ENCODE measurements at places on chromosomes 16 and 17.

- peak; percentile 13 for DNase-seq
Observed at GRCh38 chr16:83581082-83581481, 226.7 kb upstream of the HSBP1 start.

DNA sequence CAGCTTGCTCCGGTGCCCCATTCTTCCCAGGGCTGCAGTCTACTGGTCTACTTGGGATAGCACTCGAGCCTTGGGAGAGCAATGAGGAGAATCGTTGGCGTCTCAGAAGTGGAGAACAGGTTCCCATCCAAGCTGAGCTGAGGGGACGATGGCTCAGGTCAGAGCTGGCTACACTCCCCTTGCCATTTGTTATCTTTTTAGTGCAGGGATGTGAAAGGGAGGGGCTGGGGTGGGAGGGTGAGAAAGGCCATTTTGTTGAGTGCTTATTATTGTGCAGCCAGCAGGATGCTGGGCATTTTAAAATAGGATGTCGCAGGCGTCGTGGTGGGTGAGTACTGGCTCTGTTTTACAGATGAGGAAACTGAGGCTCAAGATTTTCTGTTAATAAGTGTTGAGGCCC lies 410.8 kb downstream of the SNX29 start:
- no peak for DNase-seq

DNA sequence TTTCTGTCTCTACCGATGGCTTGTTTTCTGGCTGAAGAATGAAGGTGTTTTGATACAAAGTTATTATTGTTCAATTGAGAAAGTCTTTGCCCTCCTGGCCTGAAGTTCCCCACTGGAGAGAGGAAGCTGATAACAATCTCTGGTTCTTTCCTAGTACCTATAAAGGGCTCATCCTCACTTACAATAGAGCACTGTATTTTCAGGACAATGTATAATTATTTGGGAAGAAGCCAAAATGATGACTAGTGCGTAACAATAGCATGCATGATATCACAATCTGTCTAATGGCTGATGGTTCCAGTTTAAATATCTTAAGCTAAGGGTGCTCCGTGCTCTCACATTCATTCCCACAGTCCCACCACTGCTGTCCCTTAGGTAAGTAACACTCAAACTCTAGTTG lies 230.7 kb downstream of the IRX3 start:
- no peak for DNase-seq

- peak; percentile 55 for DNase-seq
Observed at GRCh38 chr17:31902693-31903092, 1.2 kb upstream of the UTP6 start.

DNA sequence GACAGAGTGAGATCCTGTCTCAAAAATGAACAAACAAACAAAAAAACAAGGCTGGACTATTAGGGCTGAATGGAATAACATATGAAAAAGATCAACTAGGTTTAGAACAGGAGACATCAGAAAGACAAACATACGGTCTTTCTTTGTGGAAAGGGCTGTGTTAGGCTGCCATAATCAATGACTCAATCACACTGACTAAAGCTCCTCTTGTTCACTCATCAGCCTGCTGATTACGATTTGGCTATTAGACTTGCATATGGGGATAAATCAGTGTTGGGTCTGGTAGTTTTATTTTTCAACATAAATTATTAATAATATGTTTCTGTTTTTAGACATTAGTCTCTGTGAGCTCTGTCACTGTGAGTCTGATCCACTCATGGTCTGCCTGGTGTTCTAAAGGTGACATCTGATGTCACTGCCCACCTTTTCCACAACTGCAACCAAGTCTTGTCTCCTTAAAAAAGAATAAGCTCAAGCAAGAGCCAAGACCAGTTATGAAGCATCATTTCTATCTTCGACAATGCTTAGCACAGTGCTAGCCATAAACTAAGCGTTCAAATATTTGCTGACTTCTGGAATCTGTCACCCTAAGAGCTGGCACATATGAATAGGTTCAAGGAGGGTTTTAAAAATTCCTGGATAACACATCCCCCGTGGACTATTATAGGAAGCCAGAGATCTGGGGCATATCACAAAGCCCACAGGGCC lies 10.2 kb downstream of the CFAP20 start:
- no peak for DNase-seq

DNA sequence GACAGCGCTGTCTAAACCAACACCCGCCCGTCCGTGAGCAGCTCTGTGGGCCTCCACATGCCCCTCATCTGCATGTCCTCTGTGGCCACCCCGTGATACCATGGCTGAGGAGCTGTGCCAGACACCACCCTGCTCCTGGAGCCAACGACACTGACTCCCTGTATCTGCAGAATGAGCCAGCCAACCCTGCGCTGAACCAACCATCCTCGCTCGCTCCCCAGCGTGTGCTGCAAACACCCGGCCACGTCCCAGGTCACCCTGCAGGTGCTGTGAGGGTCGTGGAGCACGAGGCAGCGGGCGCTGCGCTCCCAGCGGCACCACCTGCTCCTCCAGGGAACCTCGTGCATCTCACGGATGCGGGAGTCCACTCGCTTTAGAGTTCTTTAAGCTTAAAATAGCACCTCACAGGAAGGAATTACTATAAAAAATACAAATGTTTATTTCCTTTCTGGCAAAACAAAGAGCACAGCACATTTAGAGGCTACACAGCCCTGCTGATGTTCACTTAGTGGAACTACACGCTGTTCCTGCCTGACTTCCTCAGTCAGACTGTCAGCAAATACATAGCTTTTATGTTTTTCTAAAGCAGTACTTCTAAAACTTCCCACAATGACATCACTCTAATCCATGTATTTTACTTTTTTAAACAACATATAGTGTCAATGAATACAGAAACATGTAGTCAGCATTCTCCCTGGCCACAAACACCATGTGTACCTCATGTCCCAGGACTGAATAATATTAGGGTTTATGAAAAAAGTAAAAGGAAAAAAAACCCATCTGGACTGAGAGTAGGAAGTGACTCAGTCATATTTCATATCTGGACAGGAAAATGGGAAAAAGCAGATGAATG lies 43.5 kb downstream of the MAP1LC3B start:
- no peak for DNase-seq

DNA sequence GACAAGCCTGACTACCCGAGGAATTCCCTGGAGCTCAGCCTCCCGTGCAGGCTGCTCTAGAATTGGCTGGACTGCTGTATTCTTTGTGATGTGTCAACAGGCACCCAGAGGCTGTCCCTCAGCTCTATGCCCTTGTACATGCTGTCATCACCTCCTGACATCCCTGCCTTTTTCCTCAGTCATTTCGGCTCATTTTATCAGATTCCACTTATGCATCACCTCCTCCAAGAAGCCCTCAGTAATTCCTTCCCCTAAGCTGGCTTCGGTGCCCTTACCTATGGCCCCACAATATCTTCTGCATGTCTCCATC lies 126.4 kb downstream of the DYNLRB2 start:
- DNase-seq, result no peak

DNA sequence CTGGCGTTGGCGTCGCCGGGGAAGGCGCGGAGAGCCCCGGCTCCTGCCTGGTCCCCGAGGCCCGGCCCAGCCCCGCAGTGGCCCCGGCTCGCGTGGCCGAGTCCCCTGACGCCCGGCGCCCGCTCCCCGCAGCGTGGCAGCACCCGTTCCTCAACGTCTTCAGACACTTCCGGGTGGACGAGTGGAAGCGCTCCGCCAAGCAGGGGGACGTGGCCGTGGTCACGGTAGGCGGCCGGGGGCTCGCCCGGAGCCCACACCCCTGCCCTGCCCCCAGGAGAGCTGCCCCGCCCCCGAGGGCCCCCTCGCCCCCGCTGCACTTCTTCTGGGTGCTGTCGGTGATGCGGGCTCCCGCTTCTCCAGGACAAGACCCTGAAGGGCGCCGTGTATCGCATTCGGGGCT lies 466 bp downstream of the WDR90 start:
- peak; percentile 41 for DNase-seq

GRCh38 chr16:24203675-24204074 lies 52.5 kb upstream of the CACNG3 start:
- DNase-seq, result no peak

DNA sequence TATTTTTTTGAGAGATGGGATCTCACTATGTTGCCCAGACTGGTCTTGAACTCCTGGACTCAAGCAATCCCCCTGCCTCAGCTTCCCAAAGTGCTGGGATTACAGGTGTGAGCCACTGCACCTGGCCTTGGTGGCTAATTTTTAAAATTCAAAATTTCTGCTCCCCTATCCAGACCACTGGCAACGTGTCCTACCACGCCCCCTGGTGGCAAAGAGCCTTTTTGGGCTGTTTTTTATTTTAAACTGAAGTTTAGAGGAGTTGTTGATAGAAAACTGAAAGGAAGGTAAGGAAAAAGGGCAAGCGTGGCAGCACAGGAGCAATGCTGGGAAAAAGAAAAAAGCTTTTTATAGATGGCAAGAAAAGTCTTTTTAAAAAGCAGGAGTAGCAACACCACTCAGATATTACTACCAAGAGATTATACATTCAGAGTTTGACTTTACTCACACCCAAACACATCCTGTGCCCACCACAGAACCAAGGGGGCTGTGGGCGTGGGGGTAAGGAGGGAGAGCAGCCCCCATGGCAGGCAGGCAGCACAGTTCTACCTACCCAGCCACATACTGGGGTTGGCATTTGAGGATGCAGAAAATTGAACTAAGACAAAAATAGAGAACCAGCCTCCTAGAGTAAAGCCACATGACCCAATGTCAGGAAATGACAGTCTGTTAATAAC lies 4.2 kb upstream of the MXRA7 start:
- DNase-seq, result peak; percentile 80

DNA sequence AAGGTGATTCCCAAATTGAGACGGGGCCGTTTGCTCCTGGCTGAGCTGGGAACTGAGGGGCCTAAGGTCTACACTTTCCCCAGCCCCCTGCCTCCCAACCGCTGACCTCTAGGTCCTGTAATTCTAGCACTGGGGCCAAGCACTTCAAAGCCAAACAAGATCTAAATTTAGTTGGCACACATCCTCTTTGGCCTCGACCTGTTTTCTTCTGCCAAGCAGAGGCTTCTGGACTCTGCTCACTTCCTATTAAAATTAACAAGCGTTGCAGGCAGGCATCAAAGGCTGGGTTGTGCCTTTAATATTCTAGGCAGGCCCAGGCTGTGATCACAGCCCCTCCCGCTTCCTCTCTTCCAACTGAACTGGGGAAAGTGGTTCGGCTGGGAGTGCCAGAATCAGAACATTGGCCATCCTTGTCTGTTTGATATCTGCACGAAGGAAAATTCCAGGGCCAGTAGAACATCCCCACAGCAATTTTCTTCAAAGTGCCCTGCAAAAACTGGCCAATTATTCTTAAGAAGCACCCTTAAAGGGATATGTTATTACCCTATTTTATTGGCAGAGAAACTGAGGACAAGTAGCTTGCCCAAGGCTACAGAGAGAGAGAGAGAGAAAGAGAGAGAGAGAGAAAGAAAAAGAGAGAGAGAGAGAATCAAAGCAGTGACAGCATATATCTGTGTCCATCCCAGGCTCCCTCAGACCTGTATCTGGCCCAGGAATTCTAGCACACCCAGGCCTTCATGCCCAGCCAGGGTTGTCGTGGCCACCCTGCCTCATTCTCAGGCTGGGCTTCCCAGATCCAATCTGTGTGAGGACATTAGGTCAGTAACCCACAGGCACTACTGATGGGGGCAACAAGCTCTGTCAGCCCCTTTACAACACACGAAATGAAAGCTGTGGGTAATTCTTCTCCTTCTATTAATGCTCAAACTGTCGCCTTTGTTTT lies 12.8 kb upstream of the MT4 start:
- DNase-seq, result no peak

- DNase-seq, result no peak
Observed at GRCh38 chr17:66354472-66354871, 52.1 kb downstream of the PRKCA start.

DNA sequence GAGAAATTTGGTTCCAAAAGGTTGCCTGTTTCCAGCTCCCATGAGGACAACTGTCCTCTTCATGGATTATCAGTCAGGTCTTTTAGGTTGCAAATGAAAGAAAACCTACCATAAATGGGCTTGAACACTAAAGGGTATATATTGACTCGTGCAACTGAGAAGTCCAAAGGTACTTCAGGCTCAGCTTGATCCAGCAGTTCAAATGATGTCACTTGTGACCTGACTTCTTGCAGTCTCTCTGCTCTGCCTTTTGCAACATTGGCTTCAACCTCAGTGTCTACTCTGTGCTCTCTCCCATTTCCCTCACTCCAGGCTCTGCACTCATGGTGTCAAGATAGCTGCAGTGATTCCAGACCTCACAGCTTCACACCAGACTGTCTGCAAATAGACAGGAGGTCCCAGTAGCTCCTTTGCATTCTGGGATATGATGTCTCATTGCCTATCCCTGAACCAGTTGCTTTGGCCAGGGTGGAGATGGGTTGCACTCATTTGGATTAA lies 5.5 kb upstream of the CALB2 start:
- no peak for DNase-seq

- no peak for DNase-seq
Observed at GRCh38 chr17:68662037-68662432, 60.9 kb upstream of the FAM20A start.

- peak; percentile 40 for DNase-seq
Observed at GRCh38 chr16:68289621-68290329, 21.0 kb downstream of the SLC7A6OS start.

- peak; percentile 79 for DNase-seq
Observed at GRCh38 chr17:34420254-34420766, 57.3 kb upstream of the CCL1 start.

DNA sequence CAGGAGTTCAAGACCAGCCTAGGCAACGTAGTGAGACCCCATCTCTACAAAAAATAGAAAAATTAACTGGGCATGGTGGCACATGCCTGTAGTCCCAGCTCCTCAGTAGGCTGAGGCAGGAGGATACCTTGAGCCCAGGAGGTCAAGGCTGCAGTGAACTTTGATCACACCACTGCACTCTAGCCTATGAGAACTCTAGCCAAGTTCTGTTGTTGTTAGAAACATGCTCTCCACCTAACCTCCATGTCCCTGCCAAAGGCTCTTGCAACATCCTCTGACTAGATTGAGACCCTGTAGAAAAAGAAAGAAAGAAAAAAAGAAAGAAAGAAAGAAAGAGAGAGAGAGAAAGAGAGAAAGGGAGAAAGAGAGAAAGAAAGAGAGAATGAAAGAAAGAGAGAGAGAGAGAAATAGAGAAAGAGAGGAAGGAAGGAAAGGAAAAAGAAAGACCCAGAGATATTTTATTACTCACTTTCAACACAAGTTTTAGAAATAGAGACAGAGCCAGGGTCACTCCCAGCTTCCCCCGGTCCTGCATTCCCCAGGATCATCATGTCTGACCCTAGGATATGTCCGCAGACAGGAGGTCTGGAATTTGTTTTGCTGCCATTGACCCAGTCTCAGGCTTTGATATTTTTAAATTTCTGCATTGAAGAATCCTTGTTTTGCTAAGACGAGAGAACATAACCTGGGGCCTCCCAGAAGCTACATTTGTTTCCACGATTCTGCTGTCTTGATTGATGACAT lies 376.5 kb upstream of the CDH5 start:
- no peak for DNase-seq

- peak; percentile 91 for DNase-seq
Observed at GRCh38 chr16:57984443-57985203, 13.7 kb upstream of the CNGB1 start.

GRCh38 chr16:51050377-51050706 lies 100.7 kb downstream of the SALL1 start:
- DNase-seq, result no peak

- DNase-seq, result no peak
Observed at GRCh38 chr17:49497148-49498028, 2.3 kb downstream of the NGFR start.

Data from activated CD4-positive, alpha-beta T cell treated with anti-CD3 and anti-CD28 coated beads, Interleukin-2, Interleukin-6, amounts not matched to agents 100 ng/mL and 50 ng/mL, durations not matched to agents 16 hours and 8 hours (primary cell).